ENCODE measurements at places on chromosomes 6 and 20.

DNA sequence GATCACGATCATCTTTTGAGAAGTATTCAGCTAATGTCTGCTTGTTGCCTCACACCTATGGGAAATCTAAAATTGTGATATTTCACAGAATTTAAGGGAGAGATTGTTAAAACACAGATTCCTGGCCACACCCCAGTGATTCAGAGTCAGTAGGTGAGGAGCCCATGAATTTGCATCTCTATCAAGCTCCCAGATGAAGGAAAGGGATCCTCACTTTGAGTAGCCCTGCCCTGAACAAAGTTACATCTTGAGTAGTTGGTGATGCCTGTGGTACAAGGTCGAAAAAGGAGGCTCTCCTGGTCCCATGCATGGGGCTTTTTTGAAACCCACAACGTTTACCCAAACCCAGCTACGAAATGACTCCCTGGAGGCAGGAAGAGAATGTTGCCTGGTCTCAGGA is 79.5 kb downstream of the PAK5 start:
- DNase-seq = no peak

GRCh38 chr6:27591699-27592480 is 119.0 kb upstream of the ZNF184 start:
- no peak for DNase-seq

GRCh38 chr6:105949869-105950268 is 136.3 kb upstream of the PRDM1 start:
- DNase-seq = no peak

DNA sequence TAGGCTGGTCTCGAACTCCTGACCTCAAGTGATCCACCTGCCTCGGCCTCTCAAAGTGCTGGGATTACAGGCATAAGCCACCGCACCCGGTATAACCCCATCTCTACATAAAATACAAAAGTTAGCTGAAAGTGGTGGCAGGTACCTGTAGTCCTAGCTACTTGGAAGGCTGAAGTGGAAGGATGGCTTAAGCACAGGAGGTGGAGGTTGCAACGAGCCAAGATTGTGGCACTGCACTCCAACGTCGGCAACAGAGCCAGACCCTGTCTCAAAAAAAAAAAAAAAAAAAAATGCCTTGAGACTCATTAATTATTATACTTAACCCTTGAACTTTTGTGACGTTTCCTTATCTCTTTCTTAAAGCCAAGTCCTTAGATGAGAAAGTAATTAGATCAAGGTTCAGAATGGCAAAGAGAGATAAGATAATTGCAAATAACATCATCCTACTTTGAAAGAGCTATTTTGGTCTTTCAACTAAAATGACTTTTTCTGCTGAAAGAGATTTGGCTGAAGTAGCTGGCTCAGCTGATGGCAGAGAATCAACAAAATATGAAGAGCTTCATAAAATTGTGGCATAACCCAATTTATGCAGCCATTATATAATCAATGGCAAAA is 4.7 kb upstream of the SHLD1 start:
- DNase-seq = no peak

DNA sequence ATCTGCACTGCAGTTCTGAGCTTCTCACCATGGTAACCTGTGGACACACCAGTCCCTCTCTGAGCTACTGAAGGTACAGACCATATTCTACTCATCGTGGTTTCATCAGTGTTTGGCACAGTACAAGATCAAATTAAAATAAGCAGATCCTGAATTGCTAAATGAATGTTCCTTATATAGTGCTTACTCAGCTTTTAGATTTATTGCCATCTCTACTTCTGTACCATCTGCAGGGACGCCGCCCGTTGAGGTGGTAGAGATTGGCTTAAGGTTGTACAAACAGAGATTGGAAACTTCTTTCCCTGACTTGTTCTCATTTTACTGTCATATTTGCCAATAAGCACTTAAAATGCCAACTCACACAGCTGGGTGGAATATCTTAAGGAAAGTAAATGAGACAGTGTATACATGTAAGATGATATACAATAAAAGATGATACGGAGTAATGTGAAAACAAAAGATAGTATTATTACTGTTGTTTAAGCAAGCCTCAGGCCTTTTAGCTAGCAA is 223.4 kb upstream of the FOXQ1 start:
- DNase-seq = no peak

- DNase-seq = no peak
Measured at GRCh38 chr6:116536216-116536621, 9.3 kb downstream of the TRAPPC3L start.

GRCh38 chr6:6751619-6752023 is 163.1 kb downstream of the LY86 start:
- no peak for DNase-seq

GRCh38 chr6:2921520-2922115 is 18.5 kb upstream of the SERPINB9 start:
- no peak for DNase-seq

- DNase-seq = no peak
Measured at GRCh38 chr6:53104916-53105315, 39.7 kb downstream of the FBXO9 start.

GRCh38 chr6:113842165-113842564 is 15.0 kb upstream of the MARCKS start:
- no peak for DNase-seq

GRCh38 chr6:6260196-6260722 is 60.2 kb downstream of the F13A1 start:
- no peak for DNase-seq

GRCh38 chr6:83600459-83600858 is 88.1 kb downstream of the PRSS35 start:
- DNase-seq = no peak

DNA sequence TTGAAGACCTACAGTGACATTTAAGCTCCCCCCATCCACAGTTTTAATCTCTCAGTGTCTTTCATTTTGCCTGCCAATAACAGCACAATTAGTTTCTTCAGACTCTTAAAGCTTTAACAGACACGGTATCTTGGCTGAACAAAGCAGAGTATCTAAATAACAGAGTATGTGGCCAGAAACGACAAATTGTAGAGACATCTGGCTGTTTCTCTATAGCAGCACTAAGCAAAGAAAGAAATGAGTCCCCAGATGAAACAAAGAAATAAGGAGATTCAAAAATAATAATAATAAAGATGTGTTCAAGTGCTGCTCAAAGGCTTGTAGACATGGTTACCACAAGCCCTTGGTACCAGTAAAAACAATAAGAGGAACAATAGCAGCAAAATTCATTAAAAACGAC is 97.8 kb upstream of the HDAC2 start:
- no peak for DNase-seq

DNA sequence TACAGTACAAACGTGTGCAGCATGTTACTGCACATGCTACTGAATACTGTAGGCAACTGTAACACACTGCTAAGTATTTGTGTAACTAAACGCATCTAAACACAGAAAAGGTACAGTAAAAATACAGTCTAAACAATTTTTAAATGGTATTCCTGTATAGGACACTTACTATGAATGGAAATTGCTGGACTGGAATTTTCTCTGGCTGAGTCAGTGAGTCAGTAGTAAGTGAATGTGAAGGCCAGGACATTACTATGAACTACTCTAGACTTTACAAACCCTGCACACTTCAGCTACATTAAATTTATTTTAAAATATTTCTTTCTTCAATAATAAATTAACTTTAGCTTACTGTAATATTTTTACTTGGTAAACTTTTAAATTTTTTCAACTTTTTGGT is 225.0 kb upstream of the TENT5A start:
- DNase-seq = no peak

DNA sequence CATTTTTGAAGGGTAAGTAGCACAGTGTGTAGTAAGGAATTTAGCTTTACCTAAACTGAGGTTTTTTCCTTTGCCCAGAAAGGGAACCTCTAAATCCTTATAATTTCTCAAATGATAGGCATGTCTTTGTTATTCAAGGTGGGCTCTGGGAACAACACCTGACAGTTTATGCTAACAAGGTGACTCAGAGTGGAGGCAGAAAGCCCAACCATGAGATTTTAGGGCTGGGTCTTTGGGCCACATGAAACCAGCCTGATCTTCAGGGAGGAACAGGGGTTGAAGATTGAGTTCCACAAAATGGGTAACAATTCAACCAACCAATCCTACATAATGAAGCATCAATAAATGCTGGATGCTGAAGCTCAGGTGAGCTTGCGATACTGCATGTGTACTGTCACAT is 46.6 kb downstream of the PRSS35 start:
- DNase-seq = no peak

GRCh38 chr6:14231501-14232280 is 114.1 kb downstream of the CD83 start:
- DNase-seq = no peak

DNA sequence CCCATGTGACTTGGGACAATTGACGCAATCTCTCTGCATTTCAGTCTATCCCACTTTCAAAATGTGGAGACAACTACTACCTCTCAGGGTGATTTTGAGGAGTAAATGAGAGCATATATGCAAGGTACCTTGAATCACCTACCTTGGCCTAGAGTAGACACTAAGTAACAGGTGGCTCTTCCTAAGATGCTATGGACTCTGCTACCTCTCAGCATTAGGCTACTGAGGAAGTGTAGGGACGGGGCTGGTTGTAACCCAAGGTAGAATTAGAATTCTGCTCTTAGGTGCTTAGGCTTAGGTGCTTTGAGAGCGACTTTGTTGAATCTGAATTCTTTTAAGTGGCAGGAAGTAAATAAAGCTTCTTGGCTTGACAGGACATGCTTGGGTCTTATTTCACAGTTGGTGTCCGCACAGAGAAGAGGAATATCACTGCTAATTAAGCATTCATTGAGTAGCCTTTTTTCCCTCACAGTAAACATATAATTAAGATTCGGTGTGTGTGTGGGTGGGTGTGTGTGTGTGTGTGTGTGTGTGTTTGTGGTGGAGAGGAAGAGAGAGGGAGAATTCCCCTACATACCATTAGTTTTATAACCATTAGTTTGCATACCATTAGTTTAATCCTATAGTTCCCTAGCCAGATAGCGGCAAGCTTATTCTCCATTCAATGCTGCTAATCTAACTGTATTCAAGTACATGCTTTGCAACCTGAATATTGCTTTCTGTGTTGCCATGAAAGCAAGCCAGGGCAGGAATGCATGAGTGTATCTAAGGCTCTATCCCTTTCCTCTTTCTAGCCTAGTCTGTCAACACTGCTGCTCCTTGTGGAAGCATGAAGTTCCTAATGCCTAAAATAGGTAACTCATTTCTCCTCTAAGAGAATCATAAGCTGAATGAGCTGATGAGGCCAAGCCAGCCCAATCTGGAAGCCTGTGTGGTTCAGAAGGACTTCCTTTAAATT is 112.5 kb downstream of the IPCEF1 start:
- no peak for DNase-seq

GRCh38 chr6:75613056-75613501 is 11.4 kb downstream of the SENP6 start:
- no peak for DNase-seq

GRCh38 chr6:16759646-16760515 is 1.4 kb downstream of the ATXN1 start:
- DNase-seq = no peak

DNA sequence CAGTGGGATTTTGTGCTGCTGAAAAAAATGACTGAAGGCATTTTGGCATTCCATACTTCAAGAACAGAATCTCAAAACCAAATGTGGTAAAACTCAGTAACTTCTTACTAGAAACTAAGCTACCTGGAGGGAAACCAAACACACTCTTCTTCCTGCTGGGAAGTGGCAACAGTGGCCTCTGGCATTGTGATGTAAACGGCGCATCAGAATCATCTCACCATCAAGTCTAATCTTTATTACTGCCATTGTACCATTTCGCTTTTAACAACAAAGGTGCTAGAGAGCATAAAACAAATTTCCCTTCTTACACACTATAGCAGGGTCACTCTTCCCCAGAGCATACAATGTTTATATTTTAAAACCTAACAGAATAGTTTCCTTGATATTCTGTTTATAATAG is 101.6 kb upstream of the CEP162 start:
- DNase-seq = no peak

GRCh38 chr20:15708984-15709598 is 864.2 kb downstream of the KIF16B start:
- no peak for DNase-seq

- DNase-seq = no peak
Measured at GRCh38 chr20:58603721-58604120, 47.4 kb upstream of the STX16 start.
